ENCODE measurements at places on chromosomes 4 and X. TPM values are rescaled to one million over a fixed set of nuclear protein-coding genes. Genes with fewer than 3 reads are reported as not detected.

CXCL3 gene
- total RNA-seq, result not detected

DNA sequence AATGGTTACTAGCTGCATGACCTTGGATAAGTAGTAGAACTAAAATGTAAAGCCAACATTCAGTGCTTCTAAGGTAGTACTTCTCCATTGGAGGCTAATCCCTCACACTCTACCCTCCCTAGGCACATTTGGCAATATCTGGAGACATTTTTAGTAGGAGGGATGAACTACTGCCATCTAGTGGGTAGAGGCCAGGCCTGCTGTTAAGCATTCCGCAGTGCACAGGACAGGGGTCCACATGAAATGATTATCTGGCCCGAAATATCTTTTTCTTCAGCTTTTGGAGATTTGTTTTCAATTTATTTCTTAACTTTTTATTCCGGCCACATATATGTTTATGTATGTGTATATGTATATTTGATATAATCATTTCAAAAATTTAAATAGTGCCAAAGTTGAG is 36.0 kb upstream of the SPANXC start:
- DNase-seq, result peak; percentile 25

DNA sequence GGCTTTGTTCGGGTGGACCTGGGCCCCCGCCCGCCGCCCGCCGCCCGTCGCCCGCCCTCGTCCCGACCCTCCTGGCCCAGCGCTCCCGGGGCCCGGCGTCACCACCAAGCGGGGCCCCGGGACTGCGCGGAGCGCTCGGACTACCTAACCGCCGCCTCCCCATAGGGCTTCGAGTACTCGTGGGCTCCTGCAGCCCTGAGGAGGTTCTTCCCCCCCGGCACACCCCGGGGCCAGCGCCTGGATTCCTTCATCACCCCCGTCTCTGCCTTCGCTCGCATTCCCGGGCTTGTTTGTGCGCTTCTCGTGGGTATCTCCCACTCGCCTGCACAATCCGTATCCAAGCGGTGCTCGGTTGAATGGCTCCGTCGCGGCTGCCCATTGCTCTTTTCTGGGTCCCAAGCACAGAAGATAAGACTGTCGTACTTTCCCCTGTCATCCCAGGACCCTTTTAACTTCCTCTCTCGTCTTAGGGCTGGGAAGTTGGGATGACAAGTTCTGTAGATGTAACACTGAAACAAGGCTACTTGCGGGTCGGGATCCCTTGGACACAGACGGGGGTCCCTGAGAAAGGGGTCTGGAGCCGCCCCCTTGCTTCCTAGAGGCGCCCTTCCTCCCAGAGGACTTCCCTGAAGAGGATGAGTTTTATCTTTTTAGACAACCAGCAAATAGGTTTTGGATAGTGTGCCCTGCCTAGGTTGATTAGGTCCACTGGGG is 565 bp downstream of the MOB1B start:
- DNase-seq, result peak; percentile 61

DNA sequence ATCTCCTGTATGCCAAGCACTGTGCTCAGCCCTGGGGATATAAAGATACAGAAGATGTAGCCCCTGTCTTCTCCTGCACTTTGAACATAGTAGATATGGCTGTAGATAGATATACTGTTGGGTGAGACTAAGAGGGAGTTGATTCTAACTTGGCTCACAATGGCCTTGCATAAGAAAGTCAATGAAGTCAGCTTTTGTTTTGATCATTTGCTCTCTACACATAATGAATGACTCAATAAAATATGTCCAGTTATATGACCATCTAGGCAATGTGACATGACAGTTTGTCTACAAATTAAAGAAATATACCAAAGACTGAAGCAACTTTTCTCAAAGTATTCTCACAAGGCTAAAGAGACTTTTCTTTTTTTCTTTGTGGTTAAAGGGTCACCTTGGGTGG is 147.6 kb upstream of the DIPK2B start:
- DNase-seq, result no peak

MBTPS2 gene
- total RNA-seq, result 16.5 TPM

HOPX gene
- 15.1 TPM for total RNA-seq

- no peak for DNase-seq
These were observed 304.2 kb downstream of the ARHGAP24 start for GRCh38 chr4:85779165-85779564.

NWD2 gene
- not detected for total RNA-seq

DNA sequence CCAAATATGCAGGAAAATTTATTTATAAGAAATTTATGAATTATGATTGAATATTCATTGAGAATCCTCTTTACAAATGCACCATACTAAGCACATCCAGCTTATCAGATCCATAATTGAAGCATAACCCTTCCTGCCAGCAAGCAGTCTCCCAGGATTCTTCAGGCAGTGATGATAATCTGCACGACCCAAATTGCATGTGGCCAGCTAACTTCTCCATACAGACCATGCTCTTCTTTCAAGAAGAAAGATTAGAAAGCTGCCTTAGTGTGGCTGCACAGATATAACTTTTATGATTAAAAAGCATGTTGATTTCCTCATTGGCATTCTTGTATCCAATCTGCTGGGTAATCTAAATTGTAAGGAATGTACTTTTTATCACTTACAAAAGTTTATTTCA is 3.3 kb upstream of the CBR4 start:
- DNase-seq, result no peak

STATH gene
- not detected for total RNA-seq

Measured in adrenal gland (tissue), 19 donors.